ENCODE measurements at places on chromosomes 4 and X.

GRCh38 chr4:169131556-169132208 is 121.6 kb upstream of the CBR4 start:
- DNase-seq = no peak

DNA sequence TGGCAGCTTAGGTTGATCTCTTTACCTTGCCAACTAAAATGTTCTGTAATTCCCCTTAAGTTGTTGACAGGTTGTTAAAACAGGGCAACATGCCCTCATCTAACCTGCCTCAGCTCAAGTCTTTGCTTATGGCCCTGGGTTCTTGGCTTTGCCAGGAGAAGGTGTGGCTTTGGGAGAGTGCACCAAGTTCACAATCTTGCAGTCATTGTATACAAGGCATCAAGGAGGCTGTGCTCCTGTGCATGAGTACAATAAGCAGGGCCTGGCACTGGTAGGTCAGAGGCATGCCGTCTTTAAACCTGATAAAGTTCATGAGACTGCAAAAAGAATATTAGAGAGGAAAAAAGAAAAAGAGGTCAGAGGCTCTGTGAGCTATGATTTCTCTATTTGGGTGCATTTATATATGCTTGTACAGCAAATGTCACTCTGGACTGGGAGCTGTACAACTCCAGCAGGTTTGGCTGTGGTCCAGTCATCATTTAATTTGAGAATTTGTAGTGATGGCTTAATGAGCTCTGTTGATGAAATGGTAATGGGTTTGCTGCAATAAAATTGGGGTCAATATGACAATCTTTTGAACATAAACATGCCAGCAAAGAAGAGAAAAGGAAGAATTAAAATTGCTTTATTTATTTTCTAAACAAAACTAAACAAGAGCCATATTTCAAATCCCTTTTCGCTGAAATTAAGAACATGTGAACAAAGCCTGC is 30.3 kb downstream of the AREG start:
- no peak for DNase-seq

GRCh38 chr4:41390661-41391060 is 133.9 kb downstream of the UCHL1 start:
- DNase-seq = no peak

DNA sequence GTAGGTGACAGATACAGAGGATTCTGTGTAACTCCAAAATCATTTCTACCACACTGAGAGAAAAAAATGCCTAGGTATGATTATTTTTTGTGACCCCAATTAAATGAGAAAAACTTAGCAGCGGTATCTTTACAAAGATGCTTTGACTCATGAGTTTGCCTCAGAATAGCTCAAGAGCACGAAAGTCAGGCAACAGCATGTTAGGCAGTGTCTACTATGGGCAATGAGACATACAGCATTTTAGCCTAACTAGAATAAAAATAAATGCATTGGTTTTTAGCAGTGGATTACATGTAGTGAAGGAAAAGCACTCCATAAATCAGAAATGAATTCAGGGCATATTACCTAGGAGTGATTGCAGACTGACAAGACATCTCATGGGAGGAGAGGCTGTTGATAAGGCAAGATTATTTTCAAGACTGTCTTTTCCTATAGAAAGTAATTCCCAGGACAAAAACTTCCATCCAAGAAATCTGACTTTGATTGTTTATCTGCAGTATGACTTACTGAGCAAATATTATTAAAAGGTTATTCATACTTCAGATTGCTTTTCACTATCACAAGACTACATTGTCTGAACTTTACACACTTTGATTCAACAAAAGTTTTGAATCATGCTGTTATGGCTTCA is 3.6 kb downstream of the ANXA10 start:
- DNase-seq = no peak

GRCh38 chrX:40646489-40647306 is 663 bp downstream of the CXorf38 start:
- DNase-seq = no peak

DNA sequence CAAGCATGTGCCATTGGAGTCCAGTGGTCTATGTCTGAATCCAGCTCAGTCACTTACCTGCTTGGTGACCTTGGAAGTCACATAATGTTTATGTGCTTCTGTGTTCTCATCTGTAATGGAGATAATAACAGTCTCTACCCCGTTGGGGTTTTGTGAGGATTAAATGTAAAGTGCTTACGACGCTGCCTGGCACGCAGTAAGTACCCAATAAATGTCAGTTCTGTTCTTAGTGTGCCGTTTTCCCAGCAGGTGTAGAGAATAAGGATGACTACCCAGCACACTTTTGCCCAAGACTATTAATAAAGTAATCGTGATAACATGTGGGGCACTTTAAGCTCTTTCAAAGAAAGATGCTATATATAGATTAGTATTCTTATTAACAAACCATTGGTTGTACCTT is 56.7 kb downstream of the MTM1 start:
- DNase-seq = no peak

- no peak for DNase-seq
Measured at GRCh38 chr4:31349907-31350306, 629.7 kb downstream of the PCDH7 start.

- DNase-seq = no peak
Measured at GRCh38 chr4:175325230-175325629, 407.1 kb downstream of the ADAM29 start.

DNA sequence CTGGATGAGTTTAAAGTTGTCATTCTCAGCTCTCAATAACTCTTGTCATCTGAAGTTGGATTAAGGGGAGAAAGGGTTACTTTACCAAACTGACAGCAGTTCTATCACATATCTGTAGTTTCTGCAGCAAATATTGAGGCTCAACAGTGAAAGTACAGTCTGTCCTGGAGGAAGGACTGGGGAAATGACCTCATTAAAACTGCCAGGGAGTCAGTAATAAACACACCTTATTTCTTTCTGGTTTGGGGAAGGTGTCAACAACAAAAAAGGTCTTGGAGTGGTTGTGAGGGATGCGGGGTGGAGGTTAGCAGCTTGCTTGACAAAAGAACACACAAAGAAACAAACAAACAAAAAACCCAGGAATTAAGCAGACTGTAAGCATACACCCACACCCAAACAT is 1418.0 kb downstream of the STIM2 start:
- no peak for DNase-seq
